ENCODE measurements at places on chromosomes 5 and 9.

GRCh38 chr5:82259172-82259800 lies 18.9 kb downstream of the RPS23 start:
- no peak for DNase-seq

- DNase-seq: peak; percentile 58
These were observed 54.1 kb downstream of the USP20 start for GRCh38 chr9:129889122-129889940.

- DNase-seq: no peak
These were observed 1.2 kb upstream of the IL33 start for GRCh38 chr9:6214434-6214833.

GRCh38 chr5:124604419-124604818 lies 142.0 kb downstream of the ZNF608 start:
- DNase-seq: no peak

DNA sequence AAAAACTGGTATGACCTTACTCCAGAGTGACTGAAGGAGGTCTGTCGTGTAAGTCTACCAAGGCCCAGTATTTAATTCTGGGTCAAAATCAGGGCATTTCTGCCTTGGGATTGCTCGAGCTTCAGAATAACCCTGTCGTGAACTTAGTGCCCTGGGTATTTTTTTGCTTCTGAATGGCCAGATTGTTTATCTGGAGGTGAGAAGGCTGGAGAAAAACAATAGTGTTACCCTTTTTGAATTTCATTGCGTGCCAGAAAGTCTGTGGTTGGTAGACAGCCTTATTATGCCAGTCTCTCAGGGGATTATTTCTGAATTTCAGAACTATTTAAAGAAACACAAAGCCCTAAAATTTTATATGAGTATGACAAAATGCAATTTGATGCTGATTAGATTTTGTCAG lies 323.4 kb downstream of the CSNK1G3 start:
- DNase-seq: no peak

DNA sequence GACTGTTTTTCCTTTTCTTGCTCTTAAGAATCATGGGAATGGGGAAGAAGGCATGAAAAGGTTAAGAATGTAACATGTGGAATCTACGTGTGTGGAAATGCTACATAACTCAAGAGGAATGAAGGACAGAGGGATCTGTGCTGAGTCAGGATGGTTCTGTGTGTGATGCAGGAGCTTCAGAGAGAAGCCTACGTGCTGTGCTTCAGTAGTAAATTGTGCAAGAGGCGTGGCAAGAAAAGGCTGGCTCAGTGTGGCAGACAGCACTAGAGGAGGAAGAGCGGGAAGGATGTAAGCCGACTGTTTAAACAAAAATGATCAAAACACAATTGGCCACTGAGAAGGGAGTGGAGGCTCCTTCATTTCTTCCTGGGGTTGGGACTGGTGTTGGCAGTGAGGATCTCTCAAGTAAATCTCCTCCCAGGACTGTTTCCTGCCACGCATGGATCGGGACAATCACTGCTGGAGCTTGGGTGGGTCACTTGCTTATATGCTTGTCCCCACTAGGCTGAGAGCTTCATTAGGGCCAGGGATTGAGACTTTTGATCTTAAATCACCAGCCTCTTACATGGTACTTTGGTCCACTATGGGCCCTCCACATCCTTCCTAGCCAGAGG lies 59.4 kb upstream of the BASP1 start:
- DNase-seq: no peak

- DNase-seq: no peak
These were observed 84.0 kb downstream of the USP20 start for GRCh38 chr9:129919277-129919676.

DNA sequence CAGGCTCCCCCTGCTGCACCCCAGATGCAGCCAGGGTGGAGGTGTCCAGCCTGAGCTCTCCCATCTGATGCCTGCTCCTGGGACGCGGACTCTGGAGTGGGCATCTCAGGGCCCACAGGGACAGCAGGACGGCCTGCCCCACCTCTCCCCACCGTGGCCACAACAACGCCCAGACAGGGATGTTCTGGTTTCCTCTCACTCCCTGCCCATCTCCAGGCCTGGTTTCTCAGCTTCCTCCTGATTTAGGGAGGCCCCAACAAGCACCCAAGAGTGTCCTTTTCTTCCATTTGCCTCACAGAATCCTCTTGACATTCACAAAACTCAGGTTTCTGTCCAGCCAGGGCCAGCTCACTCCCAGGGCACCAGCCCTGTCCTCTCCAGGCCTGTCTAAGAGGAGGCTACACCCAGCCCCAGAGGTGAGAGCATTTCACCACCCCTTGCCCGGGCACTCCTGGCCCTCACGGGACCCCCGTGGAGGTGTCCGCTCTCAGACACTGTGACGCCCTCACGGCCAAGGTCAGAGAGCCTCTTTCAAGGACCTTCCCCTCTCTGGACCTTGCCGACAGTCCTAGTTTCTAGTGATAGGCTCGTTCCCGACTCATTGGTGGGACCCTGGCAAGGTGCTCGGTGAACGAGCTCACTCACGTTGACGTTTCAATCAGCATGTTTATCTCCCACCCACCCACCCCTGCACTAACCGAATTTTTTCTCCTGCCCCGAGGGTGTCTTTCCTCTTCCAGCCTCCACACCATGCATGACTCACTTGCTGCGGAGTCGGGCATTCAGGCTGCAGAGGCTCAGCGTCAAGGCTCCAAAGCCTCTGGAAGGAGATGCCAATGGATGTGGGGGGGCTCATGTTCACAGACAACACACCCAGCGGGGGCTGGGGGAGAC lies 62.0 kb upstream of the UNC5A start:
- DNase-seq: no peak

GRCh38 chr9:120729791-120730241 lies 15.5 kb upstream of the MEGF9 start:
- peak; percentile 37 for DNase-seq

DNA sequence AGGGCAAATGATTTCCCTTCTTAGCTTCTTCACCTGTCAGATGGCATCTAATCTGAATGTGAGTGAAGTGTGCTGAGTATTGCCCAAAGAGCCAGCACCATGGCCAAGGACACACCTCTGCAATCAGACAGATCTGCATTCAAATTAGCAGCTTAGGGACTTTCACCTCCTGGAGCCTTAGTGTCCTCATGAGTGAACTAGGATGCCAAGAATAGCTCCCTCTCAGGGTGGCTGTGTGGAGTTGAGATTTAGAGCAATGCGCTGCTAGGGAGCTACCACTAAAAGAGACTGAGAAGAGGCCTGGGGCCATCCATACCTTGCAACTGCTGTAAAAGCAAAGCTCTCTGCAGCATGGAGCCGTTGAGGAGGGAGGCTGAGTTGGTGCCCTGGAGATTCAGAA lies 1.4 kb downstream of the CIZ1 start:
- peak; percentile 28 for DNase-seq

- no peak for DNase-seq
These were observed 140.3 kb downstream of the NMUR2 start for GRCh38 chr5:152264645-152265254.

DNA sequence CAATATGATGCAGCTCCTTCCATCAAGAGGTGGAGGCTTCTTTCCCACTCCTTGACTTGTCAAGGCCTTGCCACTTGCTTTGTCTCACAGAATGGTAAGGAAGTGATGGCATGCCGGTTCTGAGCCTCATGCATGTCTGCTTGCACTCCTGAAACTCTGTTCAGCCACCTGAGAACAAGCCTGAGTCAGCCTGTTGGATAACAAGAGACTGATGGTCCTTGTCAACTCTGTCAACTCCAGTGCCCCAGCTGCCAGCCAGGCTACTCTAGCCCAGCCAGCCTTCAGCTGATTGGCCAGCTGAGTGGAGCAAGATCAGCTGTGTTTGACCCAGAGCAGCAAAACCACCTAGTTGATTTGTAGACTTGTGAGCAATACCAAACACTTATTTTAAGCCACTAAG lies 4.4 kb upstream of the TENT4A start:
- peak; percentile 56 for DNase-seq

- no peak for DNase-seq
These were observed 142.5 kb downstream of the SNCAIP start for GRCh38 chr5:122454541-122454940.

- DNase-seq: no peak
These were observed 4.8 kb upstream of the DIAPH1 start for GRCh38 chr5:141623611-141624010.

GRCh38 chr5:142984525-142984924 lies 214.3 kb downstream of the ARHGAP26 start:
- no peak for DNase-seq

GRCh38 chr9:93576258-93577077 lies at the start of gene PHF2:
PHF2 (plus strand) TSS chr9:93576584; CDS start chr9:93576774, 190 bp downstream.
- peak; percentile 49 for DNase-seq

DNA sequence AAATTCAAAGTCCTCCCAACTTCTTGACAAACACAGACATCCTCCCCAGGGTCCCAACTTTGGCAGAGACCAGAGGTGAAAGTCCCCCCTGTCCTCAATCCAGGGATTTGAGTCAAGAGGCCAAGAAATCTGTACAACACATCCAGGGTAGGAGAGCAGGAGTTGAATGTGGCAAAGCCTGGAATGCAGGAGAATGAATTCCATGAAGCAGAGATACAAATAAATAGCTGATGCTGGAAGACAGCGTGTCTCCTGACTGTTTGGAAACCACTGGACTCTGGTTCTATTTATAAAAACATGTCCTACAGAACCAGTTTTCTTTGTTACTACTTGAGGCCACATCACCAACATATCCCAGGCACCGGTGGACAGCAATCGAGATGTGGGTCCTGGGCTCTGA lies 43.7 kb upstream of the SLIT3 start:
- no peak for DNase-seq

GRCh38 chr5:31770998-31771397 lies 132.1 kb downstream of the PDZD2 start:
- peak; percentile 57 for DNase-seq

GRCh38 chr5:172142709-172143215 lies 45.3 kb downstream of the STK10 start:
- no peak for DNase-seq

GRCh38 chr9:123391946-123392345 lies 35.9 kb downstream of the CRB2 start:
- DNase-seq: no peak

DNA sequence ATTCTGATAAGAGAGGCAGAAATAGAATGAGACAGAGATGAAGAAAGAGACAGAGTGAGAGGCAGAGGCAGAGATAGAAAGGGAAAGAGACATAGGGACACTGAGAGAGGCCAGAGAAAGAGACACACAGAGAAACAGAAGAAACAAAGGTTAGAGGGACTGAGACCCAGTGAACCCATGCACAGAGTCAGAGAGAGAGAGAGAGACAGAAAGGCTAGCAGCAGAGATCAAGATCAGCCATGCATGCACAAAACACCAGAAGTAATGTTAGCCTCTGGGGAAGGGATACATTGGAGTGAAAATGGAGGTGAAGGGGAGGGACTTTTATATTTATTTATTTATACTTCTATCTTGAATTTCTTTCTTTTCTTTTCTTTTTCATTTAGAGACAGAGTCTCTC lies 14.1 kb upstream of the SPARC start:
- DNase-seq: peak; percentile 74

GRCh38 chr9:71685988-71686387 lies 82.3 kb downstream of the CEMIP2 start:
- no peak for DNase-seq

GRCh38 chr5:136242136-136242535 lies 49.2 kb upstream of the SMIM32 start:
- peak; percentile 48 for DNase-seq

DNA sequence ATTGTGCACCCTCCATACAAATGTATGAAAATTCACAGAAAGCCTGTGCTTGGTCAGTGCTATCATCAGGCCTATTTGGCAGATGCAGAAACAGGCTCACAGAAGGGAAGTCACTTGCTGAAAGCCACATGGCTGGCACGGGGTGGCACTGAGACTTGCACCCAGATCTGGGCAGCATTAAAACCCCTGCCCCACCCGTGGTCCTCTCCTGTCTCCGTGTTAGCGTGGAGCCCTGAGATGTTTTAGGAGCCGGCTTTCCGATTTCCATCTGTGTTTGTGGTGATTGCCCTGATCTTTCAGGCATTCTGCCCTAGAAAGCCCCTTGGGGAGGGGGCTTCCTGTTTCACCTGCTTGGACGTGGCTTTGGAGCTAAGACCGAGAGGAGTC lies 102.2 kb upstream of the IER5L start:
- no peak for DNase-seq

- DNase-seq: no peak
These were observed 40.2 kb upstream of the AGXT2 start for GRCh38 chr5:35087991-35088390.

GRCh38 chr5:74064911-74065310 lies 438.9 kb downstream of the ARHGEF28 start:
- no peak for DNase-seq

DNA sequence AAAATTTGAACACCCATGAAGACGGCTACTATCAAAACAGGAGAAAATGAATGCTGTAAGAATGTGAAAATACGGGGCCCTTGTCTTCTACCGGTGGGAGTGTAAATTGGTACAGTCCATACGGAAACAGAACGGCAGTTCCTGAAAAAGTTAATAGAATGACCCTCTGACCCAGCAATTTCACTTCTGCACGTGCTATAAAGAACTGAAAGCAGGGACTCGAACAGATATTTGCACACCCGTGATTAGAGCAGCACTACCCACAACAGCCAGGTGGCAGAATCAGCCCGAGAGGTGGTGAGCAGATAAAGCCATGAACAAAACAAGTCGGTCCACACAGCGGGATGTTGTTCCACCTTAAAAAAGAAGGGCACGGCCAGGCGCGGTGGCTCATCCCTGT lies 22.6 kb upstream of the SLC12A7 start:
- peak; percentile 77 for DNase-seq

- DNase-seq: no peak
These were observed 32.0 kb upstream of the MSX2 start for GRCh38 chr5:174692381-174692780.

DNA sequence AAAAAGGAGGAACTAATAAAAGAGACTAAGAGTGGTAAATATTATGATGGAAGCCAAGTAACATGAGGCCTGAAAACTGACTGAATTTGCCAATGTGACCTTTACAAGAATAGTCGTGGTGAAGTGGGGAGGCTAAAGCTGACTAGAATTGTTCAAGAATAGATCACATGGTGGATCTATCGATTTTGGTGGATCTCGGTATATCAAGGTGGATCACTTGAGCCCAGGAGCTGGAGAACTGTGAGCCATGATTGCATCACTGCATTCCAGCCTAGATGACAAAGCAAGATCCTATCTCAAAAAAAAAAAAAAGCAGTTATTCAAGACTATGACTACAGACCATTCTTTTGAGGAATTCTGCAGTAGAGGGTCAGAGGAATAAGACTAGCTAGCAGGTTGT lies 15.1 kb downstream of the ERMP1 start:
- DNase-seq: no peak

- peak; percentile 68 for DNase-seq
These were observed 25.5 kb upstream of the STXBP1 start for GRCh38 chr9:127586537-127586936.

DNA sequence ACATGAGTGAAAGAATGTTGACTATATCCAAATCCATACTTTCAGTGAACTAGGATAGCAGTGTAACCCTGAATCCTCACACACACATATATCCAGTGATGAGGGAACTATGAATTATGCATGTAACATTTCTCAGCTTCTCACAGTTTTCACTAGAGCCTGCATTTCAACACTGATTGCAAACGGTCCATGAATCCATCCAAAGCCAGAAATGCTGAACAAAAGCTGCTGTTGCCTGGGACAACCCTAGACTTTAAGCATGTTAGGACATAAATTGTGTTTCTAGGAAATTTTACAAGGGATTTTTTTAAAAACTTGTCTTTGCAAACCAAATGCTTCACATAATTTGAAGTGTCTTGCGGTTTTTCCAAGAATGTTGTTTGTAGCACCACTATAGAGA lies 2010.0 kb upstream of the WWC1 start:
- DNase-seq: no peak

Measured in GM12865 (cell line).